IPS DF 6.9 (cell line): ENCODE measurements at places on chromosomes 12 and 14.

- no peak for DNase-seq
Observed at GRCh38 chr12:82852529-82852928, 165.8 kb downstream of the TMTC2 start.

- no peak for DNase-seq
Observed at GRCh38 chr12:120783197-120783596, 57.6 kb downstream of the ACADS start.

GRCh38 chr14:77910506-77910905, 110.6 kb downstream of the ADCK1 start:
- DNase-seq, result no peak

GRCh38 chr14:101229666-101230065, 326.1 kb upstream of the RTL1 start:
- DNase-seq, result no peak

- DNase-seq, result no peak
Observed at GRCh38 chr12:29572464-29572863, 75.0 kb upstream of the OVCH1 start.

- no peak for DNase-seq
Observed at GRCh38 chr12:790608-791007, 38.2 kb downstream of the WNK1 start.

DNA sequence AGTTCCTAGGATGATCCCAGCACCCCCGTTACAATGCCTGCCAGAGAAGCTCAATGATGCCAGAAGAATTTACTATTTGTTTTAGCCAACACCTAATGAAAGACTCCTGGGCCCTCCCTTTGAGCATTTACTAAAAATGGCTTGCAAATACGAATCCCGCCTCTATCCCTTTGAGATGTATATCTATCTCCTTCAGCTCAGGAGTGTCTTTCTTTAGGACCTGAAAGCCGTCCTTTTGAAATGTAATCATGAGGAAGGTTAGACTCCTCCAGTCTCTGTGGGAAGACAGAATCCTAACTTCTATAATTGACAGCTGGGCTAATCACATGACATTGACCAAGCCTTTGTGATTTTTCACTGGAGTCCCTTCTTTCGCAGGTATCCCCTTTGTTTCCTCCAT, 19.2 kb upstream of the DYNC1H1 start:
- peak; percentile 20 for DNase-seq

GRCh38 chr14:22482085-22482694, 106.8 kb downstream of the DAD1 start:
- no peak for DNase-seq

- DNase-seq, result no peak
Observed at GRCh38 chr14:100604121-100604501, 16.9 kb upstream of the BEGAIN start.

GRCh38 chr14:35020713-35021112, 25.4 kb upstream of the FAM177A1 start:
- DNase-seq, result no peak

- DNase-seq, result no peak
Observed at GRCh38 chr14:24037658-24038037, 14.2 kb upstream of the CARMIL3 start.

GRCh38 chr12:99029511-99030271, 384.6 kb downstream of the APAF1 start:
- DNase-seq, result no peak

DNA sequence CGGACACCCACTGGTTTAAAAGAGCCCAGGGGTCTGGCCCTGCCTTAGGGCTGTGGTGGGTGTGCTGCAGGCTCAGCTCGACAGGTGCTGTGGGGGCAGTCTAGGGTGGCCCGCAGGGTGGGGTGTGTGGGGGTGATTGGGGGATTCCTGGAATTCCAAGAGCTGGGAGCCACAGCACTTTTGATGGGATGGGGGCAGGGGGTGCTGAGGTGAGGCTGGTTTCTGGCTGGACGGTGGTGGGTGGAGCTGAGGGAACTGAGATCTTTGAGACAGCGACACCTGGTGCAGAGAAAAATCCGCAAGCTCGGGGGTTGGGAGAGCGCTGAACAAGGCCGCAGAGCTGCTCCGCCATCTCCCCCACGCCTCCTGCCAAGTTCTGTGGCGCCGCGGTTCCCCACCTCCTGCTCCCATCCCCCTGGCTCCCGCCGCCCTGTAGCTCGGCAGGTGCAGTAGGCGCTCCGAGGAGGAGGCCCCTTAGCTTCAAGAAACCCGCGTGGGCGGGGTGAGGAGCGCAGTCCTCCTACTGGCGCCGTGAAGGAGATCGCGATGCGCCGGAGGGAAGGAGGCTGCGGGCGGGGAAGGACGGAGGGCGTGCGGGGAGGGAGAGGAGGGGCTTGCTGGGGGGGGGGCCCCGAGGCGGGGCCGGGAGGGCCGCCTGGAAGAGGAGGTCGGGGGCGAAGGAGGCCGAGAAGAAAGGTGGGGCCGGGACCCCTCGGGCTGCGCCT, 1.3 kb upstream of the TEDC1 start:
- no peak for DNase-seq

DNA sequence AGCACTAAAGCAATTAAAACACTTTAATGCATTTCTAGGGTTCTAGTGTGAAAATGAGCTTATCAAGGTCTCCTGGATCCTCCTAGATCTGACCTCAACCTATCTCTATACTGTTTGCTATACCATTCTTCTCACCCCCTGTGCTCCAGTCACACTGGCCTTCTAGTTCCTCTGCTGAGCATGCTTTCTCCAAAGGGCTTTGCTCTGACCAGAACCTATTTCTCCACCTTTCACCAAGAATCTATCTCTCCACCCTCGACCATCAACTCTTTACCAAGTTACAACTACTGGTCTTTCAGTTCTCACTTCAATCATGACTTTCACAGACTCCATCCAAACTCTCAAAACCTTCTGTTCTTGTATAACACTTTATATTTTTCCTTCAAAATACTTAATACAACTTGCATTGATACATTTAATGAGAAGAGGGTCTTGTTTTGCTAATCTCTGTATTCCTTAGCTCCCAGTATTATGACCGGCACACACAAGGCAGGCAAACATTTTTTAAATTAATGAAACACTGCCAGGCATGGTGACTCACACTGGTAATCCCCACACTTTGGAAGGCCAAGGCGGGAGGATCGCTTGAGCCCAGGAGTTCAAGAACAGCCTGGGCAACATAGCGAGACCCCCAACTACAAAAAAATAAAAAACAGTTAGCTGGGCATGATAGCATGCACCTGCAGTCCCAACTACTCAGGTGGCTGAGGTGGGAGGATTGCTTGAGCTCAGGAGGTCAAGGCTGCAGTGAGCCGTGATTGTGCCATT, 22.8 kb downstream of the PPP1R12A start:
- DNase-seq, result no peak

- no peak for DNase-seq
Observed at GRCh38 chr12:30934811-30935210, 8.3 kb downstream of the TSPAN11 start.

DNA sequence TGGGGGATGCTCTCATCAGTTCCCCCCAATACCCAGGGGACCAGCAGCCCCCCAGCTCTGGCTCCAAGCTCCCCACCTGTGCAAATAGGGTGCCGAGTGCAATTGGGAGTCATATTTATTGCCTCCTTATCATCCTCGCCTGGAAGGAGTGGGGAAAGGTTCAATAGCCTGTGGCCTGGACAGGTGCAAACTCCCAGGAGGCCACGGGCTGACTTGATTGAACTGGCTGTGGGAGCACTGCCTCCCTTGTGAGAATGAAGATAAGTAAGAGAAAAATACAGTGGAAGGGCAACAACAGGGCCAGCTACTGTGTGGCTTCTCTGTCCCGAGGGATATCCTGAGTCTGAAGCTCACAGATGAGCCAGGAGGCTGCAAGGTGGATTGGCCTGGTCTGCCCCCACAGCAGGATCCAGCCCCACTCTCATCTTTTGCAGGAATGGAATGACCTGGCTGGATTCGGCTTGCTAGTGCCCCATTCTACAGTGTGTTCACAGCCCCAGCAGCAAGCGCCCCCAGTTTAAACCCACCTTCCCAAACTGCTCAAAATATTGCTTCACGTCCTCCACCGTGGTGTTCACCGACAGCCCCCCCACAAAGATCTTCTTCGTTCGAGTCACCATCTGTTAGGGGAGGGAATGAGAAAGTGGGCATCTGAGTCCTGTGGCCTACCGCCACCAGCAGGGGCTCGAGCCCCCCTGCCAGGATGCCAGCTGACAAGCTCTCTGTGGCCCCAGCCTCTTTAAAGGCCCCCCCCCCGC, 6.3 kb downstream of the MSI1 start:
- no peak for DNase-seq

DNA sequence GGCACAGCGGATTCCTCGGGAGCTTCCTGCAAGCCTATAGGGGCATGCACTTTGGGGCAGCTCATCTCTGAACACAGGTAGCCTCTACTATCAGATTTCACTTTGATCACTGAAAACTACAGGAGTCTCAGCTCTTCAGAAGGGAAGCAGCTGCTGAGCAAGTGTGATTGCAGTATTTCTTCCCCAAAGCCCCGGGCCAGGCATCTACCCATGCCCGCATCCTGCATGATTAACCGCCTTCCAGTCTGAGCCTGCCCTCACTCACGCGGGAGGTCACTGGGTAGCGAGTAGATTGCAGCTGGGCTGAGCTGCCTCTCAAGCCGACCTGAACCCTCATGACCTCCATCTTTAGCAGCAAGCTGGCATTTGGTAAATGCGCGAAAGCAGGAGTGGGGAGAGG, 334.7 kb downstream of the DPF3 start:
- no peak for DNase-seq

GRCh38 chr12:27505109-27505508, 18.9 kb upstream of the PPFIBP1 start:
- DNase-seq, result no peak

GRCh38 chr12:102144221-102144620, 24.2 kb downstream of the PARPBP start:
- no peak for DNase-seq

- DNase-seq, result no peak
Observed at GRCh38 chr14:49456589-49456988, 129.6 kb downstream of the RPS29 start.

DNA sequence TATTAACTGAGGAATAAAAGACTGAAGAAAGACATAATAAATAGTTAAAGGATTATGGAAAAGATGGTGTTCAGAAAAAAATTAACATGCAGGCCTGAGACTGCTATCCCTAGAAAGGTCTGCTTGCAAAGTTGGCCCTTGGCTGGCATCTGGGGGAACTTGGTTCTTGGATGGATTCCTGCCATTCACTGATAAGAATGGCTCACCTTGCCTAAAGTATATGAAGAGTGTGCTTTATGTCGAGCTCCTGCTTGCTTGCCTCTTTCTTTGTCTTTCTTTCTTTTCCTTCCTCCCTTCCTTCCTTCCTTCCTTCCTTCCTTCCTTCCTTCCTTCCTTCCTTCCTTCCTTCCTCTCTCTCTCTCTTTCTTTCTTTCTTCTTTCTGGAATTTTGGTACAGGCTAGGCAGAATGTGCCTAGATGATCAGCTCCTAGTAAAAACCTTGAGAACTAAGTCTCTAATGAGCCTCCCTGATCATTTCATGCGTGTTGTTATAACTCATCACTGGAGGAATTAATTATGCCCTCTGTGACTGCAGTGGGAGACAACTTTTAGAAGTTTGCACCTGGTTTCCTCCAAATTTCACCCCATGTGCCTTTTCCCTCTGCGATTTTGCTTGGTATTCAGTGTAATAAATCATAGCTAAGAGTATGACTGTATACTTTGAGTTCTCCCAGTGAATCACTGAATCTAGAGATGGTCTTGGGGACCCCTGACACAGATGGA, 44.7 kb downstream of the IFT81 start:
- DNase-seq, result no peak

DNA sequence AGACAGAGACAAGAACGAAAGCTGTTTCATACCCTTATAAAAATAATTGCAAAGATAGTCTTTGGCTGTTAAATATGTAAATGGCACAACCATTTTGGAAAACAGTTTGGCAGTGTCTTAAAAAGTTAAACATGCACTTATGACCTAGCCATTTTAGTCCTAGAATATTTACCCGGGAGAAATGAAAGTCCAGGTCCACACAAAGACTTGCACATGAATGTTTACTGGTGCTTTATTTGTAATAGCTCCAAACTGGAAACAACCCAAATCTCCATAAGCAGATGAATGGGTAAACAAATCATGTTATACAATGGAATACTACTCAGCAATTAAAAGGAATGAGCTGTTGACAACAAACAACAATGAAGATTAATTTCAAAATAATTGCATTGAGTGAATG, 380.4 kb downstream of the ETNK1 start:
- DNase-seq, result no peak
